ENCODE measurements at places on chromosomes 4 and X.

- no peak for DNase-seq
Measured at GRCh38 chr4:13129095-13129494, 355.0 kb downstream of the RAB28 start.

DNA sequence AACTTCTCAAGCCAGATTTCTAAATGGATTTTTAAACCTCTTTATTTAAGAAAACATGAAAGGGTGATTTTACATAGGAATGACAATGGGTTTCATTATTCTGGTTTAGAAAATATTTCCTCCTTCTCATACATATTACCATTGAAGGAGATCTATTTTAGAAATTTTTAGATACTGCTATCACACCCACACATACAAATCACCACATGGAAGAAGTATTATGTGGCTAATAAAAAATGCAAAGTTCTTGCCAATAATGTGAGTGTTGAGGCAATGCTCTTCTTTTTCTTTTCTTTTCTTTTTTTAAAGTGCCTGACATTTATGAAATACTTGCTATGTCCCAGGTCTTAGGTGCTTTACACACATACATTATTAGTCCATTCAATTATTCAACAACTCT lies 6.8 kb downstream of the STAP1 start:
- DNase-seq, result no peak

- no peak for DNase-seq
Measured at GRCh38 chrX:68419975-68420374, 13.3 kb downstream of the OPHN1 start.

DNA sequence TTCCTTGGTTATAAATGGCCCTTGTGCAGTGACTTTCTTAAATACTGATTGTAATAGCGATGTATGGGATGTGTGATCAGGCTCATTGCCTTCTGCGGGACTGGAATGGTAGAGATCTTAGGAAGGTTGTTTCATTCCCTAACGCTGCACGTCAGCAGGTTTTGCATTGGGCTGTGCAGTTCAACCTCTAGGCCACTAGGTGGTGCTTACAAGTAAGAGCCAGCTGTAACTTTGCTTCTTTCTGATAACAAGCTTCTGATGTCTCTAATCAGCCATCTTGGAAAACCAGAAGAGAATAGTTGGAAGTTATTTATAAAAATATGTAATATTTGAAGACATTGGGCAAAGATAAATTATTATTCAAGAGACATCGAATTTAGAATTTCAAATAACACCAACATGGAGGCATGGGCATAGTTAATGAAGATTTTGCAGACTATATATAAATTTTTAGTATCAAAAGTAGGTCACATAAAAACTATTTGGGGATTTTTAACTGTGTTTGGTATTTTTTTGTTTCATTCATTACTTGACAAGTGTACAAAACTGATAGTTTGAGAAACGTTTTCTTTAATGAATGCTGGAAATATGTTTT lies 339.7 kb upstream of the PCDH7 start:
- DNase-seq, result peak; percentile 36

- peak; percentile 76 for DNase-seq
Measured at GRCh38 chr4:153541456-153542096, 75.4 kb downstream of the TMEM131L start.

- no peak for DNase-seq
Measured at GRCh38 chr4:151555151-151555945, 146.4 kb downstream of the FHIP1A start.

DNA sequence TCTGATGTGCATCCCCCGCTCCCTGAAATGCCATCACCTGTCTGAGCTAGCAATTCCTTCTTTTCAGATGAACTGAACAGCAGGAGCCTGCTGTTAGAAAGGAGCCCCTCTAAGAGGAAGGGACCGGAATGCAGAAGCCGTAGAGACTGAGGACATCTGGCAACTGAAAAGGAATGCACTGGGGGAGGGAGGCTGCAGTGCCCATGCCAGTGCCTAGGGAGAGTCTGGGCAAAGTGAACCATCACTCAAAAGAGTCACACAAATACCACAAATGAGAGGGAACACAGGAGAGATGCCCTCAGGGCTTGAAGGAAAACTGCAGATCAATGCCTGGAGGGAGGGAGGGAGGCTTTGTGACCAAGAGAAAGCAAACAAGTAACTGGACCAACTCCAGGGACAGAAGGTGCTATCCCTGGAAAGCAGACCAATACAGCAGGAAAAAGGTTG lies 93.9 kb upstream of the CBR4 start:
- no peak for DNase-seq

GRCh38 chrX:44451056-44451455 lies 91.6 kb downstream of the FUNDC1 start:
- no peak for DNase-seq

GRCh38 chr4:184937745-184938144 lies 80.5 kb upstream of the HELT start:
- DNase-seq, result no peak

- no peak for DNase-seq
Measured at GRCh38 chr4:169142906-169143305, 127.8 kb downstream of the SH3RF1 start.

DNA sequence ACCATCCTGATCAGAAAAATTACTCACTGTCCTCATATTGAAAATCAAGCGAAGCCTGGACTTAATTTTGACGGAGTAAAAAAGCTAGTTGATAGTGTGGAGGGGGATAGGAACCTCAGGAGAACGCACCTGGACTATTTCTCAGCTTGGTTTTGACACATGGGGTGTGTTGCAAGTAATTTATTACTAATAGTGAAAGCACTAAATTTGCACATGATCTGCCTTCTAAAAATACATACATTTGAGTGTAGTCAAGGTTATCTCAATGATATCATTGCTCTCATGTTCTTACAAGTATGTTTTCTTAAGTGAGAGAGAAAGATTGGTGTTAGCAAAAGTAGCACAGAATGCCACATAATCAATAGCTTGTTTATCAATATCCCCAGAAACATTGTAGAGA lies 29.5 kb downstream of the LRIT3 start:
- DNase-seq, result peak; percentile 3

- DNase-seq, result no peak
Measured at GRCh38 chr4:54802336-54802735, 144.6 kb downstream of the KIT start.

DNA sequence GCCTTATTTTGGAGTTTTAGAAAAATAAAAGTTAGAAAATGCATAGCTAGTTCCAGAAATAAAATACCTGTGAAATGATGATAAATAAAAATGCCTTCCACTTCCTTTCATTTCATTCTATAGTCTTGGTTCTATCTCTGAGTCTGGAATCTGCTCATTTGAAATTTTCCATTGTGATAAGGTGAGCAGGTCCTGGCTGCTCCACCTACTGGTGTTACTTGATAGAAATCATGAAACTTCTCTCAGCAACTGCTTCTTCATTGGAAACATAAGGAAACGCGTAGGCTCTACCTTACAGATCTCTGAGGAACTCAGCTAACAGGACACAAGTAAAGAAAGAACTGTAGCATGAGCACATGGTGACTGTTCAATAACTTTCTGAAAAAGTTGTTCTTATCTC lies 141.8 kb downstream of the DCHS2 start:
- no peak for DNase-seq

- no peak for DNase-seq
Measured at GRCh38 chrX:103330681-103331288, 746 bp downstream of the TCEAL7 start.

- no peak for DNase-seq
Measured at GRCh38 chrX:71556036-71556435, 22.2 kb upstream of the GCNA start.

GRCh38 chr4:103098756-103099440 lies 736 bp downstream of the BDH2 start:
- DNase-seq, result no peak

GRCh38 chr4:152064282-152064681 lies 303.5 kb upstream of the GATB start:
- DNase-seq, result no peak

DNA sequence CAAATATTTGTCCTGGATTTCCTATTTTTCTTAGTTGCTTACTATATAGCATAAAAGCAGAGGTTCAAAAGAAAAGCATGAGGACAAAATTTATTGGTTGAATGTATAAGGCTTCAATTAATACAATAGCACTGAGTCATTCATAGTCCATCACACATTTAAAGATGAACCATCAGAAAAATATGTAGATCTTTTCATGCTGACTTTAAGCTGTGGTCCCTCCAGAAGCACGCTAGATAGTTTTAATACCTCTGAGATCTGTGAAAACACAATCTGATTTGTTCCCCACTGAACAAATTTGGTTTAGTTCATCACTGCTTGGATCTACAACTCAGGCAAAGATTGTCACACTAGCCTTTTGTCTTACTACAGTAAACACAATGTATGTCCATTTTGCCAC lies 377.2 kb upstream of the ANXA10 start:
- no peak for DNase-seq

All from activated CD4-positive, alpha-beta T cell treated with anti-CD3 and anti-CD28 coated beads, Interleukin-2, Interleukin-4, amounts not matched to agents 100 ng/mL and 50 ng/mL, durations not matched to agents 16 hours and 8 hours (primary cell).